ENCODE measurements at places on chromosomes 6 and 20.

DNA sequence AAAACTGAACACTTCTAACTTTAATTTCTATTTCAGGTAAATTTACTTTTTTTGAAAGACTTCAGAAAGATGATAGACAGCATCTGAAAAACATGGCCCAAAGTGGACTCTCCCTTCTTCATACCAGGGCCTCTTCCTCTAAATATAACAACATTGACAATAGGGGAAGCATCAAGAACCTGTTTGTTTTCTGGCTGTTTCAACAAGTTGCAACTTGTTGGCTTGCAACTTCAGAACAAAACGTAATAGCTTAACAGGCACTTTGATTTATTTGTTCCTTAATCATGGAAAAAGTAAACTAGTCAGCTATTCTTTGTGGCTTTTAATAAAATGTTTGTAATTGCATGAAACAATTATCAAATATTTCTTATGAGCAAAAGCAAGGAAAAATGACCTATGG lies 34.3 kb downstream of the RGS17 start:
- no peak for DNase-seq

GRCh38 chr20:39876976-39877635 lies 811.9 kb downstream of the MAFB start:
- DNase-seq: no peak

GRCh38 chr6:166691199-166691598 lies 64.1 kb upstream of the RPS6KA2 start:
- no peak for DNase-seq

DNA sequence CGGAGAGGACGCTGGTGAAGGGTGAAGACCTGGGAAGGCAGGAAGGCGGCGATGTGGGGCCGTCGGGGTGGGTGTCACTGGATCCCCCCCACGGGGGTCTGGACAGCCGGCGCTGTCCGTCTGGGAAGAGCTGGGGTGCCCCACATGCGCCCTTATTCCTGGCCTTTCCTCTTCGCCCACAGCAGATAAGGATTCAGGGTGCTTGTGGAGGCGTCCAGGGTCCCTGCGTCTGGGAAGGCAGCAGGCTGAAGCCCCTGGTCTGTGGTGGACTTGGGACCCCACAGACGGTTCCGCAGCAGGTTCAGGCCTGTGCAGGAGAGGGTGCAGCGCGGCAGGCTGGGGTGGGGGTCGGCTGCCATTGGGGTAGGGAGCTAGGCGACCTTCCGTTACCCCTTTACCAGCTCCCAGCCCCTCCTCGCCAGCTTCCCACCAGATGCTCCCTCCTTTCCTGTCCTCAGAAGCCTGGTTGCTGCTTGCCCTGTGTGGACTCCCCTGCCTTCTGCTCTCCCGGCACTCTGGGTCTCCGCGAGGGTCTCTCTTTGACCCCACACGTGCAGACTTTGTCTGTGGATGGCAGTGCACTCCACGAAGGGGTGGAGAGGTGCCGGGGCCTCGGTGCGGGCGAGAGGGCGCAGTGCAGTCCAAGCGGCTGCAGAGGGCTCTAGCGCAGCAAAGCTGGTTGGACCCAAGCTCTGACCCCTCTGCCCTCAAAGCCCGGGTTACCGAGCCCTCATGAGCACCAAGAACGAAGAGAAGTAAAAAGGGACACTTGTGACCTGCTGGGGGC lies 2.1 kb upstream of the GATA5 start:
- no peak for DNase-seq

DNA sequence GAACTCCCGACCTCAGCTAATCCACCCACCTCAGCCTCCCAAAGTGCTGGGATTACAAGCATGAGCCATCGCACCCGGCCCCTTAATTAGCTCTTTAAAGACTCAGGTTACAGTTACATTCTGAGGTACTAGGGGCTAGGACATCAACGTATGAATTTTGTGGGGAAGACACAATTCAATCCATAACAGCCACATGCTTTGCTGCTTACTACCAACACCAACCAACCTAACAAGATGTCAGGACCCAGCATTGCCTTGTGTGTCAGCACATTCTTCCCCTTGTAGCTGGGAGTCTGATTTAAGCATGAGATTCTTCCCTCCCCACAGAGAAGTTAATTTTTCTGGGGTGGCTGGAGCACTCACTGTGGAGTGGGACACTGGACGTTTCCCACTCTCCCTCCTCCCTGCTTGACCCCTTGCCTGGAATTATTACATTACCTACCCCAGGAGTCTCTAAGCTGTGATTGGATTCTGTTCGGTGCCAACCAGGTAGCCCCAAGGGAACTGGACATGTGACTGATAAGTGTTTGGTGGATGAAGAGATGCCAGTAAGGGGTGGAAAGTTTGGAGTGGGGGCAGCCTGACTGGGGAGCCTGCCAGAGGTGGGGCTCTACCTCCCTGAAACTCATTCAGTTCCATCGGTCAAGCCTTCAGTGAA lies 5.6 kb upstream of the PXMP4 start:
- DNase-seq: no peak

DNA sequence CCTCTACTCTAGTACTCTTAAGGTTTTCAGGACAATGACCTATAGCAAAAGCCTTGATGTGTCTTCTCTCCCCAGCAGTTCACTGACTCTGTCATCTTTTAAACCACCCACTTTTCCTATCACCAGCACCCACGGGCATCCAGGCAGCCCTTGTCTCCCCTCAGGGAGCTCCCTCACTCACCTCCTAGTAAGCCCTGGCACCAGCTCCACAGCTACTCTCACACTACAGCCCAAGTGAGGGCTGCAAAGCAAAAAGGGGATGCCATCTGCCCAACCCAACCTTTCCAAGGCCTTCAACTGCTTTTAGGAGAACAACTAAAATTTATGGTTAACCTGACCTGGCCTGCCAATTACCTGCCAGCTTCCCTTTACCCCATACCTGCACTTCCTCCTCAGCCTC lies 26.0 kb downstream of the GCLC start:
- no peak for DNase-seq

- no peak for DNase-seq
Observed at GRCh38 chr6:106732376-106732940, 103.1 kb downstream of the QRSL1 start.

DNA sequence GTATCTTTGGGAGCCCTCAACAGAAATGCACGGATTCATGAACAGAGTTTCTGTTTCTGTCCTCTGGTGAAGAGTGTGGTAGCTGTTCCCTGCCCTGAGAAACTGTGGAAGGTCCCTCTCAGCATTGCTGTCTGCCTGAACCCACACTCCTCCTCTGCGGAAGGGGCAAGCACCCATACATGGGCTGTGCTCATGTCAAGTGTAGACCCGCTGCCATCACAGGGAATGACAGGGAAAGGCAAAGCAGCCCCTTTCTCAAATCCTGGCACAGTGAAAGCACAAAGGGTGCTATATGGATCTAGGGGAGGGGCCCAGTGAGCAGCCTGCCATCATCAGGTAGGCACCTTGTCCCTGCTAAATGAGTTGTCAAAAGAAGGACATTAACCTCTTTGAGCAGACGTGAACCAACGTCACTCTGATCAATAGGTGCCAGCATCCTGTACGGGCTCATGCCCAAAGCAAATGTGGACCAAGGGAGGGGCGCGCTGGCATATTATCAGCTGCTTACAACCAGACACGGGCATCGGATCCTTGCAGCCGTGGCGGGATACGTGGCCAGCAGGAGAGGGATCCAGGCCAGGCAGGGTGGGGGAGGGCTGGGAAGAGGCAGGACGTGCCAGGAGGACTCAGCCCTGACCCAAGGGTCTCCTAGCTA lies 231.2 kb upstream of the PMEPA1 start:
- DNase-seq: no peak
